ENCODE measurements at places on chromosomes 4 and X.

DNA sequence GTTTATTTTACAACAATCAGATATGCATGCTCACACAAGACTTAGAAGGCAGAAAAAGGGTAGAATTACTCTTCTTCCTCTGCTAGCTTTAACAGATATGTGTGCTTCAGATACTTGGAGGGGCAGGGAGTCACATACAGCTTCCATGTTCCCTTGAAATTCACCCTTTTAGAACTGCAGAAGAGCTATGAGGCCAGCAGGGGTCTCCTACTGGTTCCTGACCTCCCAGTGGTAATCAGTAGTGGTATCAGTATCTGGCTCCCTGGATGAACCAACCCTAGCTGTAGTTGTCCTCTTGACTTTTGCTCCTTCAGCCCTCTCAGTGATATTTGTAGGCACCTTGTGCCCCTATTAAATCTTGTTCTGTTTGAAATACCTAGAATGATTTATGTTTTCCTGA, 81.5 kb downstream of the RCHY1 start:
- DNase-seq: peak; percentile 13

DNA sequence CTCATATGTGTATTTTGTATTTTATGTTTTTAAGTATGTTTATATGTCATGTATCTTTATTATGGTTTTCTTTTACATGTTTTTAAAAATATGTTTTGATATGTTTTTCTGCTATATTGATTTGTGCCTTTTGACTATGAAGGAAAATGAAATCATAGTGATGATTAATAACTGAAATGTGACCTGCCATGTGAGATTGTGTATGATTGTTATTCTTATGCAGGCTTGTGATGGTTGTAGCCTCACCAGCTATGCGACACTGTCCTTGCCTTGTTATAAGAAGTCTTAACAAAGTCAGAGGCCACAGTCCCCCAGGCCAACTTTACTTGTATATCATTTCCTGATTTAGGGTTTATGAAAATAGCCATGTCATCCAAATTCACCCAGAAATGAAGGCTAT, 83.2 kb downstream of the TMEM131L start:
- DNase-seq: no peak

GRCh38 chr4:95232358-95233156, 316.2 kb downstream of the UNC5C start:
- no peak for DNase-seq

GRCh38 chr4:54322818-54323417, 93.8 kb downstream of the PDGFRA start:
- DNase-seq: peak; percentile 58

DNA sequence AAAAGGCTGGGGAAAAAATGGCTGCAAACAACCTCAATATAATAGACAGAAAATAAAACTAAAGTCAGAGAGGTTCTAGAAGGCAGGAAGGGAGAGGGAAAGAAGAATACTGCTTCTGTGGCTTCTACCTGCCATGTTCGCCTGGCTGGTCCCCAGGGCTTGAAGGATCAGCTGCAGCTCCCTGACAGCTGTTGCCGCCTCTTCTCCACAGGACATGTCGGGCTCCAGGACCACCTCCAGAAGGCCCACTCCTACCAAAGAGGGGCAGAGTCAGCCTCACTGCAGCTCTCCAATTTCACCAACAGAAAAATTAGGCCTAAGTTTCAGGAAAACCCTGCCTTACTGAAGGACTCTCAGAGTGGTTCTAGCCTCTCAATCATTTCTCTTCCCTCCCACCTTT, 44.9 kb downstream of the GATB start:
- DNase-seq: no peak

DNA sequence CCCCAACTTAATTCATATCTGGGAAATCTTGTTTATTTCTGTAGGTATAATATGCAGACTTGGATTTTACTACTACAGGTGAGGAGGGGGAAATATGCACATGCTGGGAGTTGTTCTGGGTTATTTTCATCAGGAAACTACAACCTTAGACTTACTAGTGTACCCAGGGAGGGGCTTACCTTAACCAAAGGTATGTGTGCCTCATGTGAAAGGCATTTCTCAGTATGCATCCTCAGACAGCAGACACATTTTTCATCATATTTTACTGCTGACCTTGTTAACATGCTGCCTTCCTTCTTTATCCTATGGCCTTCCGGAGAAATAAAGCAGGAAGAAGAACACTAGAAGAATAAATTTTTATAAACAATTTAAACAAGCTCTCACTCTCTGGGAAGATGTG, 214.9 kb downstream of the SPANXN4 start:
- DNase-seq: no peak

Data from bronchial epithelial cell (primary cell).